ENCODE measurements at places on chromosomes 6 and 20.

GRCh38 chr20:41182296-41183212, 45.2 kb downstream of the PLCG1 start:
- no peak for DNase-seq

GRCh38 chr6:28658475-28659249, 133.0 kb downstream of the GPX5 start:
- DNase-seq: no peak

DNA sequence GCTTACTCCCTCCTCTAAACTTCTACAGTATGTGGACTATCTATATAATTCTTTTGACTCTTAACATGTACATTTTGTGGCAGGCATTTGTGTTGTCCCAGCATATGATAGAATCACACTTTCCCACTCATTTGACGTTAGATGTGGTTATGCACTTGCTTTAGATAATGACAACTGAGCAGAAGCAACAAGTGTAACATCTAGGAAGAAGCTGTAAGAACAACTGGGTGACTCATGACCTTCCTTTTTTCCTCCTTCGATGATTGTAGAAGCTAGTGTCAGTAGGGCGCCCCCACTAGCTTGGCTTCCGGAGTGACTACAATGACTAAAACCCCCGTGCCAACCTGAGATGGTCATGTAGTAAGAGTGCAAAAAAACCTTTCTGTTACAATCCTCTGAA, 74.6 kb upstream of the CEP85L start:
- DNase-seq: no peak

- peak; percentile 47 for DNase-seq
Observed at GRCh38 chr6:170087941-170088581, 202.8 kb downstream of the DLL1 start.

- DNase-seq: no peak
Observed at GRCh38 chr20:60057866-60058807, 99.9 kb downstream of the CDH26 start.

DNA sequence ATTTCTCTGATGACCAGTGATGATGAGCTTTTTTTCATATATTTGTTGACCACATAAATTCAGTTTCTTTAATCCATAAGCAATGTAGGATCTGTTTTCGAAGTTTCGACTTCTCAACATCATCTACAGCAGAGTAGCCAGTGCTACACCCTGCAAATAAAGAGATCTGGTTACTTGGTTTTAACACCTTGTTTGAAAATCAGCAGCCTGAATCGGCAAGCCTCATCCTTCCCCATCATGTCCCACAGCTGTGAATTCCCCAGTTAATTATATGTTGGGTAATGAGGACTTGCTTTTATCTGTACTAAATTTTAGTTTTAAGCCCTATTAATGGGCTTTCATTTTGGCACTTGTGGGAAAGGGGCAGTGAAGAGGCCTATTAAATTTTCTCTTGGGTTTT, 80.6 kb downstream of the BMP2 start:
- no peak for DNase-seq

GRCh38 chr6:91664327-91664959, 1077.6 kb upstream of the MAP3K7 start:
- DNase-seq: no peak

GRCh38 chr6:92753956-92754355, 665.4 kb downstream of the EPHA7 start:
- no peak for DNase-seq

DNA sequence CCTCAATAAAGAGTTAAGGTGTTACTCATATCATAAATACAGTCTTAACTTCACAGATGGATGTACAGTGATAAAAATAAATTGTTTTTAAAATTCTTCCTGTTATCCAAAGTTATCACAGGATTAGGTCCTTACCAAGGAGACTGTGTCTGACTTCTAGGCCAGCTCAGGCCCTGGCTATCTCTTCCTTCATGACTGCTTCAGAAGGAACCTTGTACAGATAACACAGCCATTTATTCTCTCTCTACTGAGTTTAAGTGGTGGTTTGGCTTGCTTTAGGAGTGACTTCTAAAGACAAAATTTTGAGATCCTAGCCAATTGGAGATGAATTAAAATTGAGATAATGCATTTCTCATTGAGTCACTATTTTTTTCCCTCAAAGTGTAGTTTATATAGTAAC, 40.8 kb upstream of the RNF182 start:
- DNase-seq: no peak

DNA sequence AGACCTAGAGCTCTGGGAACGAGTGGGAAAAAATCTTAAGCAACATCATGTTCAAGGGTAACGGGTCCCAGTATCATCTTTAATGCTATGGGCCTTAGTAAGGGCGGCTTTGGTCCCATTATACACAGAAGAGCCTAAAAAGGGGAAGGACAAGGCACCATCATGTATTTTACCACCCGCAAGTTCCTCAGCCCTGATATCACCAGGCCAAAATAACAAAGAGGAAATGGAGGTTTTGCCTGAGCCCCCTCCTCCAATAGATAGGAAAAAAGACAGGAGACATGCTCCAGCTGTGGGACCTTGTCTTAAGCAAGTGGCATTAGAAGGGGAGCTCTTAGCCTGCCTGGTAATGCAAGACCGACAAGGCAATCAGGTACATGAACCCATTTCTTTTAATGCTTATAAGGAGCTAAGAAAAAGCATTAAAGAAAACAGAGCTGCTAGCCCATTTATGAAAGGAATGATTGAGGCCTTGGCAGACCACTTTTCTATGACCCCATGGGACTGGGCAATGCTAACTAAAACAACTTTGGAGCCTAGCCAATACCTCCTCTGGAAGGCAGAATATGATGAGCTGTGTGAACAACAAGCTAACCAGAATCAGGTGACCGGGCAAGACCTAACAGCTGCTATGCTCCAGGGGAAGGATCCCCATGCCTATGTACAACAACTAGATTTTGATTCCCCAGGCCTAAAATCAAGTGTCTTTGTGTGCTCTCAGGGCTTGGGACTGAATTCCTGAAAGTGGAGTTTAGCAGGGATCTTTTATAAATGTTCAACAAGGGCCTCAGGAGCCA, 23.2 kb downstream of the HLA-DPA1 start:
- no peak for DNase-seq

DNA sequence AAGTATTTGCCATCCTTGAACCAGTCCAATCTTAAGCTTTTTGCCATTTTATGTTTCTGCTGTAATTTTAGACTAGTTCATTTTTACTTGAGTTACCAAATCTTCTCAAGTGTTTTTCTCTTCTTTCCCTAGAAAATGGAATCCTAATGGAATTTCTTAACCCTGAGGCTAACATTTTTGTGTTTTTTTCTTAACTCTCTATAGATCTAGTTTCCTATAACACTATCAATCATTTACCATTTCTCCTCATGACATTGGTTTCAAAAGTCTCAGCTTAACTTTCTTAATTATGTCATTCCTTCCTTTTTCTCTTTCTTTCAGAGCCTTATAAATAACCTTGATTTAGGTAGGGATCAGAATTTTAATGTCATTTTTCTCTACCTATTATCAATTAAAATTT, 54.8 kb downstream of the SENP6 start:
- no peak for DNase-seq

GRCh38 chr6:70166088-70166958, 136.6 kb downstream of the COL9A1 start:
- DNase-seq: peak; percentile 12

- no peak for DNase-seq
Observed at GRCh38 chr6:31094389-31094881, 17.9 kb downstream of the C6orf15 start.

- no peak for DNase-seq
Observed at GRCh38 chr6:168031411-168031971, 34.0 kb downstream of the KIF25 start.

DNA sequence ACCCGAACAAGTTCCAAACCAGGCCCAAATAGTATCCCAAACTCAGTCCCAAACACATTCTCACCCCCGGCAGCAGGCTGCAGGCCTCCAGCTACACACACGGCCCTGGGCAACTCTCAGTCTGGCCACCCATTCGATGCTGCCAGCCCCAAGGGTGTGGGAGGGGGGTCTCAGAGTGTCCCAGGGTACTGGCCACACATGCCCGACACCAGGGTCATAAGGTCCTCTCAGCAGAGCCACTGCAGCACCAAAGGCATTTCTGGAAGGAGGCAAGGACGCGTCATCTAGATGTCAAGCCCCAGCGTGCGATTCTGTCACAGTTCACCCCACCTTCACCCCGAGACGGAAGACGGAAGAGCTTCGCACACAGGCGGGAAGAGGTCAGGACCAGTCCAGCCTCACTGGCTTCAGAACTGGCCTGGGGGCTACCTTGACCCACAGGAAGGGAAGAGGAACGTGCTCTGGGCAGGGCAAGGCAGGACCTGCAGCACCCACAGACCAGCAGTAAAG, 9.5 kb downstream of the MYL9 start:
- DNase-seq: no peak

- no peak for DNase-seq
Observed at GRCh38 chr6:16868968-16869367, 107.7 kb upstream of the ATXN1 start.

DNA sequence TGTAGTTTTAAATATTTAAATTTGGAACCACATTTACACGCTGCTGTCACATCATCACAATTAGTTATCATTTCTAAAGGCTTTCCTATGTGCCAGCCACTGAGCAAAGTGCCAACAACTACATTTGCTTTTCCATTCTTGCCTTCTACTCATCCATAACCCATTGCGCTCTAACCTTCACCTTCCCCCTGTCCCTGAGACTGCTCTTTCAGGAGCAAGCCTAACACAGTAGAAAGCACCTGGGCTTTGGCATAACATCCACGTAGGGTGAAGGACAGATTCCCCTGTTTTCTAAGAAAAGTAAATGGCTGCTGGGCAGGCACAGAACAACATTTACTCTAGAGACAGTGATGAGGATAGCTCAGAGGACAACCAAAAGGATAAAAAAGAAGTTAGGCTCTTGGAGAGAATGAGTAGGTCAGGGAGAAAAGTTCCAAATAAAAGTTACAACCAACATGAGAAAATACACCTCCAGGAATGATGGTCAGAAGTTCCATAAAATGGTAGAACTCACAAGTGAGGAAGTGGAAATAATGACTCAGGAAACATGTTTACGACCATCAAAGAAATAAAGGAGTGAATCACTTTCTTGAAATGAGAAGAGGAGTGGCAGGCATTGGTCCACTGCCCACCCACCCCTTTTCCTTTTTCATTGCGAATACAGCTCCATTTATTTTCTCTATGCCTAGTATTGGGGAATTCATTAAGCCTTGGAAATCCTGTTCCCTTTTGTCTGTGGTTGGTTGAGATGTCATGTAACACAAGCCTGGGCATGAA, 77.2 kb downstream of the PFDN4 start:
- no peak for DNase-seq

DNA sequence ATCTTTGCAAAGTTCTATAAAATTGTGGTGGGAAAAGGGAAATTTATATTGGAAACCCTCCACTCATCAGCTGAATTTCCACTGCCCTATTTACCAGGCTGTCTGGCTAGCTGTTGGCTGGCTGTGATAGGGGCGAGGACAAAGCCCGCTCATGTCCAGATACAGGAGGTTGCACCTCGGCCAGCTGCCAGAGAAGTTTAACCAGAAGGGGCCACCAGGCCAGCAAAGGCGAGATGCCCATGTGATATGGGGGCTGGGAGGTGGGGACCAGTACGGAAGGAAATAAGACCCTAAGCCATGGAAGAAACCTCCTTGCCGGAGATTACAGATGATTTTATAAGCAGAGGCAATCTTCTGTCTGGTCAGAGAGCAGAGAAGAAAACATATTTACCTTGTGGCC, 143.8 kb downstream of the FNDC1 start:
- DNase-seq: no peak

GRCh38 chr6:52388790-52389189, 26.8 kb downstream of the PAQR8 start:
- DNase-seq: no peak

DNA sequence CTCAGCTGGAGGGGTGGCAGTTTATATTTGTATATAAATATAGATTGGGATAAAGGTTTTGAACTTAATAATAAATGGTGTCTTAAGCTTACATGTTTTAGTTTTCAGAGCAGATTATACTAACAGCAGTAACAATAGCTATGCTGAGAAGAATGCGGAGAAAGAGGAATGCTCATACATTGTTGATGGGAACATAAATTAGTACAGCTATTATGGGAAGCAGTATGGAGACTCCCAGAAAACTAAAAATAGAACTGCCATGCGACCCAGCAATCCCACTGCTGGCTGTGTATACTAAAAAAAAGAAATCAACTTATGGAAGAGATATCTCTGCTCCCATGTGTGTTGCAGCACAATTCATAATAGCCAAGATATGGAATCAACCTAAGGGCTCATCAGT, 127.9 kb downstream of the BCKDHB start:
- no peak for DNase-seq

- no peak for DNase-seq
Observed at GRCh38 chr20:59785986-59786795, 147.2 kb downstream of the SYCP2 start.

GRCh38 chr20:58459058-58459750, 56.0 kb downstream of the APCDD1L start:
- DNase-seq: no peak

DNA sequence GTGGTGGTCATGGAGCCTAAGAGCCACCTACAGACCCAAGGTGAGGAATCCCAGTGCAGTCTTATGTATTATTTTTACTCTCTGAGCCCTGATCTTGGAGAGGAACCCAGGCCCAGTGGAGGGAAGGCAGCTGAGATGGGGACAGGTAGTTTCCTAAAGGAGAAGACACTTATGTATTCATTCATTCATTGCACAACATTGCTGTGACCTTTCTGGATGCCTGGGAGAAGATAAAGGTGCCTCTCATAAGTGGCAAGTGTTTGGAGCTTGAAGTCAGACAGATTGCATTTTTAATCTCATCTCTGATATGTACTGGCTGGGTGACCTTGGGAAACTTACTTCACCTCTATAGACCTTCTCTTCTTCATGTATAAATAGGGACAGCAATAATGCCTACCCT, 111.1 kb downstream of the CEBPB start:
- DNase-seq: no peak

GRCh38 chr6:12637960-12638641, 78.5 kb upstream of the PHACTR1 start:
- peak; percentile 4 for DNase-seq

DNA sequence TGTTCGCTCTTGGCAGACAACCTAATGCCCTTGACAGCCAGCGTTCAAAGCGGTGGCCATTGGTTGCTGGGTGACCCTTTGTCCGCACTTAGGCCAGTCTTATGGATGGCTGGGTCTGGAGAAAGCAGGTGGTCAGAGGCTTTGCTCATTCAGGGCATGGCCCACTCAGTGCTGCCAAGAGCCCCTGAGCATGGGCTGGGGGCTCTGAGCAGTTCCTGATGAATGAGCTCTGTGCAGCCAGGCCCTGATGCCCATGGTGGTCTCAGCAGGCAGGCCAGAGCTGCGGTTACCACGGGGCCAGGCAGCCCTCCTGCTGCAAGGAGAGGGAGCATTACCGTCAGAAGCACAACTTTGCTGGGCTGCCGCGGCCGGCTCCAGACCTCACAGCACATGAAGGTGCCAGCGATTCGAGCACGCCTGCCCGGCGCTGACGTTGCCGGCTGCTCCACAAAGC, 36.3 kb downstream of the CDH4 start:
- no peak for DNase-seq

GRCh38 chr20:58906894-58907293, 54.4 kb downstream of the GNAS start:
- no peak for DNase-seq

DNA sequence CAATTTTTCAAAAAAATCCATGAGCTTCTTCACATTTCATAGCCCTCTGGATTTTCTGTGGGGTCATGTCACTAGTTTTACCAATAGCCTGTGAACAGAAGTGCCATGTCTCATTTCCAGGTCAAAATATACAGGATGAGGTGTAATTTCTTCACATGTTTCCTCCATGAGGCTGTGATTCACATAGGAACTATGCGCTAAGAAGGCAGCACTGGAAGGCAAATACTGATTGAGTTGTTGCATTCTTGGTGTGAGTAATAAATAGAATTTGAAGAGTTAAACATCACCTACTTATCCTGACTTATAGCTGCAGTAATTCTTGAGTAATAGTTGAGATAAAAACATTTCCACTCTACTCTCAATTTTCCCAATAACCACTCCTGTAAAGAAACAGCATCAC, 442.3 kb downstream of the HAO1 start:
- DNase-seq: no peak
